Anterior cingulate cortex (tissue), 58 donors: ENCODE measurements at places on chromosomes 1 and 21.

DNA sequence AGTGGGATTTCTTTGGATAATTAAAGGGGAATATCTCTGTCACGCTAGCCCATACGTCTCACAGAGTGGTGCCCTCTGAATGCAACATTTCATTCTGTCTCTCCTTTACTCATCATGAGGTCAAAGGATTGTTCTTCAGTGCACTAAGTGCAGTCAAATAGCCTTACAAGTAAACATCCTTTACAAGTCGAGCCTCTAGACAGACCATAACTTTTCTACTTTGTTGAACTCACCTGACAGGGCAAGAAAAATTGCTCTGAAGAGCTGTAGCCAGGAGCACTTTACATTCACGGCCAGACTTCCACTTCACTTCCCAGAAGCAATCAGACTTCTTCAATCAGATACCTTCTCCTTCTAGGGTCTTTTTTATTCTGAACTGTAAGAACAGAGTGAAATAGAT is 768.0 kb upstream of the TMPRSS15 start:
- DNase-seq = no peak

DNA sequence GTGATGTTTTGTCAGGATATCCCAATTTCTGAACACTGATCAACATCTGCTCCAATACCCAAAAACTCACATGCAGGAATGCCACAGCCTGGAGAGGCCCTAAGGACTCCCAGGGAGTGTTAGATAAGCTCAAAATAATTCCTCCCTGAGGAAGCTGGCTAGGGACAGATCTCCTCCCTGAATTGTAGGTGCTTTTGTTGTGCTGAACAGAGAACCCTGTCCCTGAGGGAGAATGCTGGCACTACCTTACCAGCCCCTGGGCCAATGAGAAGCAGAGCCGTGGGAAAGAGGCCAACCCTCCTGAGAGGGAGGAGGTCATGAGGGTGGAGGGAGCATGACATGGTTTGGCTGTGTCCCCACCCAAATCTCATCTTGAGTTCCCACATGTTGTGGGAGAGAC is 73.6 kb upstream of the PTGFRN start:
- DNase-seq = no peak

- DNase-seq = no peak
Observed at GRCh38 chr21:38931291-38931690, 125.6 kb downstream of the ETS2 start.

DNA sequence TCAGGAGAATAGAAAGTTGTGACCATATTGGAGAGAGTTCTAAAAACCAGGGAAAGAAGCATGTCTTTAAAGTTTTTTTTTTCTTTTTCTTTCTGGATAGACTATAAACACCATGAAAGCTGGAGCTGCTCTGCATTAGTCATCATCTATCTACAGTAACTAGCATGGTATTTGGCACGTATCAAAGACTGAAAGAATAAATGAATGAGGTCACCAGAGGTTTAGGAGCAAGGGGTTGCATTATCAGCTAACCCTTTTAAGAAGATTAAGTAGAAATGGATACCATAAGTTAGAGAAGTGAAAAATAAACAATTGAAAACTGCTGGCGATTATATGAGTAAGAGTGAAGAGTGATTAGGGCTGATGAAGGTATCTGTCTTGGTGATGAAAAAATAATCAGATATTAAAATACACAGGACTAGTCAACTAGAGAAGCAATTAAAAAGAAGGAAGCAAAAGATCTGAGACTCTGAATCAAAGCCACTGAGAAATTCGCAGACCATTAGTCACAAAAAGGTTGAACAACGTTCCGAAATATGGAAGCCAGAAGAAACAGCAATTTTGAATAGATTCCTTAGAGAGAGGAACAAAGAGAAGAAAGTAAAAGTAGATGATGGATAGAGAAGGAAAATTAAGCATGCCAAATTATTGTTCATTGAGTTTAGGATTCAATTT is 536.4 kb downstream of the DPYD start:
- no peak for DNase-seq

- no peak for DNase-seq
Observed at GRCh38 chr1:53634571-53634979, 104.4 kb downstream of the GLIS1 start.

- DNase-seq = no peak
Observed at GRCh38 chr1:80375662-80376061, 1369.1 kb upstream of the ADGRL4 start.

DNA sequence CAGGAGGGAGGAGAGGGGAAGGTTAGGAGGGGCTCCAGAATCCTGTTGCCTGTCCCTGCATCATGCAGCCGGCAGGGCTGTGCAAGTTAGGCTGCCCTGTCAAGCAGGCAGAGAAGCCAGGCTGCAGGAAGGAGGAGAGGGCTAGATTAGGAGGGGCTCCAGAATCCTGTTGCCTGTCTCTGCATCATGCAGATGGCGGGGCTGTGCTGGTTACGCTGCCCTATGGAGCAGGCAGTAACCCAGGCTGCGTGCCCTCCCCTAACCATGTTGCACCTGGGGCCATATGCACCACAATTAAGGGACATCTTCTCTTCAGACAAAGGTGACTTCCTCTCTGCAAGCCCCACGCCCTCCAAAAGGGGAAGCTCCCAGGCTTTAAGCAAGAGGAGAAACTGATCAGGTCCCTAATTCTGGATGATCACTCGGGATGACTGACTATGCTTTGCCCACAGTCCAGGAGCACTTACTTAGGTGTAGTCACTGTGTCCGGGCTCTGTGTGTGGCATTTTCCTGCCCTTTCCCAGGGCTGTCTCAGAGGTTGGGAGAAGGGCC is 457.4 kb downstream of the SETD4 start:
- no peak for DNase-seq

- no peak for DNase-seq
Observed at GRCh38 chr1:32701421-32701911, 1.1 kb downstream of the SYNC start.

DNA sequence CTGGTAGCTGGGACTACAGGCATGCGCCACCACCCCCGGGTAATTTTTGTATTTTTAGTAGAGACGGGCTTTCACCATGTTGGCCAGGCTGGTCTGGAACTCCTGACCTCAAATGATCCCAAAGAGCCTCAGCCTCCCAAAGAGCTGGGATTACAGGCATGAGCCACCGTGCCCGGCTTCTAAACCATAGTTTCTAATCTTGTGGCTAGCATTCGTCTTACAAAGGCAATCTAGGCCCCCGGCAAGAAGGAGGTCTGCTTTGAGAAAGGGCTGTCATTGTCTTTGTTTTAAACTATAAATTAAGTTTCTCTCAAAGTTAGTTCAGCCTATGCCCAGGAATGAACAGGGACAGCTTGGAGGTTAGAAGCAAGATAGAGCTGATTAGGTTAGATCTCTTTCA is 10.3 kb upstream of the L1TD1 start:
- no peak for DNase-seq

GRCh38 chr1:186648613-186649012 is 31.6 kb downstream of the PTGS2 start:
- DNase-seq = no peak

GRCh38 chr1:107439567-107439966 is 298.7 kb downstream of the NTNG1 start:
- DNase-seq = no peak

- no peak for DNase-seq
Observed at GRCh38 chr1:66250478-66250877, 283.5 kb upstream of the SGIP1 start.

GRCh38 chr1:111561328-111561727 is 57.9 kb upstream of the ADORA3 start:
- DNase-seq = no peak

DNA sequence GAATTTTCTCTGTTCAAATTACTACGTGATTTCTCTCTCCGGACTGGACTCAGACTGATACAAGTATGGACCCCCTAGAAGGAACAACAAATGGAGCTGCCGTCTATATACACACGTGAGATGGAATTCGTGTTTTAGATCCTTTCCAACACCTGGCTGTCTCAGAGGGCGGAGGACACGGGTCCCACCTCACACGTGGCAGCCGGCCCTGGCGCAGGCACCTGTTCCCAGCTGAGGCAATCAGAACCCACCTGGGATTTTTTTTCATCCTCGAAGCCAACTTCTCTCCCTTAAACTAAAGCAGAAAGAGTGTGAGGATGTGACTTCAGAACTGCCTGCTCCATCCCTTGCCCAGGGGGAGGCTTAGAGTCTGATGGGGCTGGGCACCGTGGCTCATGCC is 34.1 kb upstream of the SCCPDH start:
- no peak for DNase-seq

GRCh38 chr1:174775621-174776020 is 224.1 kb upstream of the CACYBP start:
- no peak for DNase-seq

DNA sequence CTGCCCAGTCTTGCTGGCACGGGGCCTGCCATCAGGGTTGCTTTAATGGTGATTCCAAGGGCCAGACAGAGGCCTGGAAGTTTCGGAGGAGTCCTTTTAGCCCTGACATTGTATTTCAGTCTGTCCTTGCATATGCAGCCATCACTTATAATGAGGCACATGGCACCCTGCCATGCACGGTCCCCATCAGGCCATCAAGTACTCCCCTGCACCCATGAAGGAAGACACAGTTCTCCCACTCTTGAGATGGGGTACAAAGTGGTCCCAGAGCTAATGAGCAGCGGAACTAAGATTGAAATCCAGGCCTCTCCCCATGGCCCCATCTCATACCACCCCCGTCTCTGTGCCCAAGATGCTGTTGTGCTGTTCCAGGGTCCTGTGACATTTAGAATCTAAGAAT is 596.6 kb downstream of the PTPRU start:
- no peak for DNase-seq

GRCh38 chr1:228007049-228007800 is 427 bp downstream of the WNT3A start:
- no peak for DNase-seq

GRCh38 chr1:4306559-4307467 is 347.6 kb upstream of the AJAP1 start:
- no peak for DNase-seq

DNA sequence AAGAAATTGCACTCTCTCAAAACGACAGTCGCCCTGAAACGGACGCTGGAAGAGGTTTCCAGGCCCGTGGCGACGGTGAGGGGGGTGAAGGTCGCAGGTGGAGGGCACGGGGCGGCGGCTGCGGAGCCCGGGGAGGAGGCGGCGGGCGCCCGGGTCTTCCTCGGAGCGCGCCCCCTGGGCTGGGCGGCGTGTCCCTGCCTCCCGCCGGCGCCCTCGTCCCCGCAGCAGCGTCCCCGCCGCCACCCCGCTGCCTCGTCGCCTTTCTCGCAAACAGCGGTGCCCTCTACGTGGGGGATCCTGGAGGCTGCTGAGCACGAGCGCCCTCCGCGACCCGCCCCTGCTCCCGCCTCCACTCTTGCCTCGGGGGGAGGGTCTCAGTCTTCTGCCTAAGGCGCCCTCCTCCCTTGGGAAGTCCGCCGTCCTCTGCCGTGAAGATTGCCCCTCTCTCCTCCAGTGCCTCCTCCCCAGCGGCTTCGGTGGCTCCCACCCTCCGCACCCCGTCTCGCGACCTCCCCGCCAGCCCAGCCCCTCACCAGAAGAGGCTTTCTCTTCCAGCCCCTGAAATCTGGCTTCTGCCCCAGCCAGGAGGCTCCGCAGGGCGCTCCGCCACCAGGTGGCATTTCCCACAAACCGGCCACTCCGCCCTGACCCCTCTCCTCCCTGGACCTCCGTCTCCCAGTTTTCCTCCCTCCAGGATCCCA is 227.4 kb downstream of the SDCCAG8 start:
- no peak for DNase-seq

DNA sequence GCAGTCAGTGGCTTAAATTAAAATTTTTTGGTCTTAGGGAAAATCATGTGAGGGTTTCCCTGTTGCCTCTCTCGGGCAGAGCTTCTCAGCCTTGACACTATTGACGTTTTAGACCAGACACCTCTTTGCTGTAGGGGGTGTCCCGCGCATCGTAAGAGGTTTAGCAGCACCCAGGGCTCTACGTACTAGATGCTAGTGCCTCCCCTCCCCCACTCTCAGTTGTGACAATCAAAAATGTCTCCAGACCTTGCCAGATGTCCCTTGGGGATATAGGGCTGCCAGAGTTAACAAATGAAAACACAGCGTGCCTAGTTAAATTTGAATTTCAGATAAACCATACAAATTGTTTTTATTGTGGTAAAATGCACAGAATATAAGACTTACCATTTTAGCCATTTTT is 293.3 kb downstream of the DISC1 start:
- DNase-seq = no peak

DNA sequence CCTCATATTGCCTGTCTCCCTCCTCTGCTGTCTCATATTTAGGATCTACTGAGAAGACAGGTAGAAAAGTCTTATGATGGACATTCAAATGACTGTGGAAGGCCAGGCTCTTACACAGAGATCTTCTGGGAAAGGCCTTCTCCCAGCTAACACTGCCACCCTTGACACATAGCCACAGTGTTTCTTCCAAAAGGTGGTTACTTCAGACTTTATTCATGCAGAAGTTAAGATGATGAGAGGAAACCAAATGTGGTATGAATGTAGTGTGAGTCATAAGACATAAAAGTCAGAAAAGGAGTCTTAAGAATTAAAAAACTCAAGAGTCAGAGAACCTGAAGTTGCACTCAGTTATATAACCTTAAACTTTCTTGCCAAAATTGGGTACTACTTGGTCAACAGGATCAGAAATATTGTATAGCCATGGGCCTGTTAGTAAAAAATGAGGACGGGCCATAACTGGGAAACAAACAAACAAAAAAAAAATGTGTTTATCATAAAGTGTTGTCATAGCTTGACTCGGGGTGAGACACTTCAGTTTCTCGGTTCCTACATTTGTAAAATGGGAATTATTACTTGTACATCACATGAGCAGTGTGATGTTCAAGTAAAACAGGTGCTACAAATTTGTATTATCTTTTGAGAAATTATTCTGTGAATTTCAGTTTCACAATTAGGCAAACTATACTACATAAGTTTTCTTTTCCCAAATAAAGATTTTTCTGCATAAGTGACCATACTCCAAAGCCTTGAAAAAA is 1.2 kb upstream of the DENND1B start:
- DNase-seq = no peak

DNA sequence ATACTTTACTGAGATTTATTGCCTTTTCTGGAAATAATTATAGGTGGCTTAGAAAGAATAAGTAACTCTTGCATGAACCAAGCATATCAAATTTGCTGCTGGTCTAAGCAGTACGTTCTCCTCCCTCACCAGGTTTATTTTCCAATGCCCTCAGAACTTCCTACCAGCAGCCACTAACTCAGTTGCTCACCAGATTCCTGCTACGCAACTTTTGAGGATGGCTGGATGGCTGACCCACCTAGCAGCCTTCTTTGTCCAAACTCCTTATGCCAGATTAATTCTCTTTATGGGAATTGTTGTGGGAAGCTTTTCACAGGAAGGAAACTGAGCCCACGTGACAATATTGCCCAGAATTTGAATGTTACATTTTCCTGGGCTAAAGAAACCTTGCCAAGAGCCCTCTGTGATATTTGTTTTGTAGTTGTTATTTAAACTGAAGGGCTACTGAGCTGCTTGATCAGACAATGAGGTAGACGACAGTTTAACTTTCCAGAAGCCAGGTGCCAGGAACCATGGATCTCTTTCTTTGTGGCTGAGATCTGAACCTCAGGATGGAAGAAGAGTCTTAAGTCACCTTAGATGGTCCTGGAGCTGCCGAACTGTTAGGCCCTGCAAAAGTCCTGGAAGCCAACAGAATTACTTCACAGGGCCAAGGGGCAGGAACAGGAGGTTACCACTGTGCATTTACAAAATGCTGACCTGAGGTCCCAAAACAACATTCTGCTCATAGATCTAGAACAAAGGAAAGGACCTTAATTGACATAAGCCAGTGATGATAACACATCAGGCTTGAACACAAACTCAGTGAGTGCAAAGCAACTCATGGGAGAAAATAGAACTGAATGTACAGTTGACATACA is 85.5 kb upstream of the ATP1A1 start:
- no peak for DNase-seq
